GM06990 (cell line): ENCODE measurements at places on chromosomes 11 and 22.

GRCh38 chr11:102494216-102494615 lies 36.3 kb downstream of the MMP7 start:
- no peak for DNase-seq

DNA sequence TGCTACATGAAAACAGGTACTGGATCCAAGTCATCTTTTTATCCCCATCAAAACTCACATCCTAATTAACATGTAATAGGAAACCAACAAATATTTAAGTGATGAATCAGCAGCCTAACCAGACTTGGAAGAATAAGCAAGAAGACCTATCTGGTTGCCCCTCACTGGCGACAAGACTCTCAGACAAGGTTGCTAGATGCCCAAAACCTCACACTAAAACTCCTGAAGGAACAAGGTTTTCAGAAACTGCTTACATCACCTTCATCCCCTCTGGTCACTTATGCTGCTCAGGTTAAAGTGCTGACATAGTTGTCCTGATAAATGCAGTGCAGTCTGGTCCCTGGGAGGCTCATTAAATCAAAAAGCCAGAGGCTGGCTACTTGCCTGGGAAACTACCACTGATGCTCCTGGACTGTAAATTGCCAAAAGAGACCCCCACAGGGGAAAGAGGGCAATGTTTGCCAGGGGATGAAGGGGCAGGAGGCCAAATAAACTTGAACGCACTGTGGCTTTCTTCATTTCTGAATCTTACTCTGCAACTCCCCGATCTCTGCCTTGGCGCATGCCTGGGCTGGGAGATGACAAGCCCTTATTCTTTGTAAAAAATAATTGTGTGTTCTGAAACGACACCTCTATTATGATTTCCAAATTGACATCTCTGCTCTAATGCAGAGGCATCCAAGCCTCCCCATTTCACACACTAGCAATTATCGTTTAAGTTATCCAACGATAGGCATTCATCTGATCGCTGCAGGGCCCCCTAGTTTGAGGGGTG lies 72.7 kb downstream of the AMBRA1 start:
- DNase-seq = no peak

DNA sequence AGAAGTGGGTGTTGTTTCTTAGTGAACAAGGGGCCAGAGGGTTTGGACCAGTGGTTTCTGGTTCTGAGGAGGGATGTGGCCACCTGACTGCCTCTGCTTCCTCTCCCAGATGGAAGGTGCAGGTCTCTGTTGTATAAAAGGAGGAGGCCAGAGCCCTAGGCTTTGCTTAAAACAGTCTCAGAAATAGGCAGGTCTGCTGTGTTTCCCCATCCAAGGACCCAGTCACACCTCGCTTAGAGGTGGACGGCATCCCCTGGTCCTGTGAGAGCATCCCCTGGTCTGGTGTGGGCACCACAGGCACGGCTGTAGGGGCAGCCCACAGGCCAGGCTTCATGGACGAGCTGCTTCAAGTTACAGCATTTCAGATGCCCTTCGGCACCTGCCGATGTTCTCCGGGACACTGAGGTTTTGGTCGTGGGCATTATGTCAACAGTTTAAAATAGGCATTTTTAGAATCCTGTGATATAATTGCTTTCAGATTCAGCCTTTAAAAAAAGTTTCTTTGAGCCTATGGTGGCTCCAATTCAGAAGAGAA lies 45.7 kb upstream of the SHANK2 start:
- DNase-seq = no peak

GRCh38 chr11:76263657-76264056 lies 57.4 kb upstream of the WNT11 start:
- DNase-seq = no peak

DNA sequence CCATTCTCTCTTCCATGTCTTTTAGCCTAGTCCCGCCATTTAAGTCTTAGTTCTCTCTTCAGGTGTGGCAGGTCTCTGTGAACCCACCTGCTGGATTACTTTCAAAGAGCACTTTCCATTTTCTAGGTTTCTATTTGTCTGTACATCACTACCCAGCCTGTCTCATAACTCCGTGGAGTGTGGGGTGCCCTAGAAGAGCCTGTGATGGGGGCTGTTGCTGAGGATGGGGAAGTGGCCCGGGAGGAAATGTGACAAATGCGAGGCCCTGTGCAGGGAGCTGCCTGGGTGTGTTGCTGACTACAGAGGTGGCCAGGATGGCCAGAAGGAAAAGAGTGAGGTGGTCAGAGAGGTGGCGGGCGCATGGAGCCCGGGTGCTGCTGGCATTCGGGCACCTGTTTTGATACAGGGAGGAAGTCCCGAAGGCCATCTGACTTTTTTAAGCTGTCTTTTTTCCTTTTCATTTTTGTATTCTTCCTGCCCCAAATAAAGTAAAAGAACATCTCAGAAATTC lies 10.7 kb downstream of the DGCR8 start:
- no peak for DNase-seq

- no peak for DNase-seq
Measured at GRCh38 chr11:28871090-28871489, 762.9 kb downstream of the METTL15 start.
